ENCODE measurements at places on chromosomes 3 and 15. TPM values are rescaled to one million over a fixed set of nuclear protein-coding genes. Genes with fewer than 3 reads are reported as not detected.

SUSD5 gene
- total RNA-seq = not detected

CEMIP gene
- total RNA-seq = not detected

PGBD4 gene
- 5.2 TPM for total RNA-seq

KBTBD13 gene
- total RNA-seq = not detected

CDHR4 gene
- total RNA-seq = not detected

GPR62 gene
- not detected for total RNA-seq

GRCh38 chr15:71443538-71443937, 328.3 kb downstream of the THSD4 start:
- no peak overlapping the region for H3K27ac ChIP-seq
- DNase-seq = peak; percentile 77

DNA sequence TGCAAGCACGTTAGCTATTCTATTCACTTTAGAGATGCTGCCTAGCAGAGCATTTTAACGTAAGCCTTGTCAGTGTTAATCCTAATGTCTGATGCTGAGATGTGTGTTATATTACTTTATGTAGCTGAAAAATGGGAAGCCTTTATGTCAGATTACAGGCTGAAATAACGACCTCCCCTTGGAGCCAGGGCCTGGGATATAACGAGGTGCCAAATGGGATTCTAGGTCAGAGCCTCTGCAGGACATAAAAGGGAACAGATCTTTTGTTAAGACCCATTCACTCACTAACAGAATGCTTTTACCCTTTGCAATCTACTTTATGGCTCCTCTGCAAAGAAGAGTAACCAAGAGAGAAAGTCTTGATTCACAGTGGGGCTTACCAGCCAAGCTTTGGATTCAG, 815.5 kb upstream of the CFAP20DC start:
- no peaks in the 10 kb centered on the region for H3K27me3 ChIP-seq
- no peak overlapping the region for H3K27ac ChIP-seq
- no peak overlapping the region for H3K4me3 ChIP-seq
- H3K36me3 ChIP-seq = no peaks in the 10 kb centered on the region
- H3K4me1 ChIP-seq = no peaks in the 10 kb centered on the region

GRCh38 chr15:31364301-31365031, 37.8 kb downstream of the KLF13 start:
- H3K4me1 ChIP-seq = peaks cover 69% of the 10 kb centered on the region
- H3K27me3 ChIP-seq = no peaks in the 10 kb centered on the region
- H3K27ac ChIP-seq = no peak overlapping the region
- no peaks in the 10 kb centered on the region for H3K36me3 ChIP-seq
